ENCODE measurements at places on chromosomes 7 and 10.

- no peak for DNase-seq
Observed at GRCh38 chr7:158248816-158249215, 338.8 kb downstream of the PTPRN2 start.

DNA sequence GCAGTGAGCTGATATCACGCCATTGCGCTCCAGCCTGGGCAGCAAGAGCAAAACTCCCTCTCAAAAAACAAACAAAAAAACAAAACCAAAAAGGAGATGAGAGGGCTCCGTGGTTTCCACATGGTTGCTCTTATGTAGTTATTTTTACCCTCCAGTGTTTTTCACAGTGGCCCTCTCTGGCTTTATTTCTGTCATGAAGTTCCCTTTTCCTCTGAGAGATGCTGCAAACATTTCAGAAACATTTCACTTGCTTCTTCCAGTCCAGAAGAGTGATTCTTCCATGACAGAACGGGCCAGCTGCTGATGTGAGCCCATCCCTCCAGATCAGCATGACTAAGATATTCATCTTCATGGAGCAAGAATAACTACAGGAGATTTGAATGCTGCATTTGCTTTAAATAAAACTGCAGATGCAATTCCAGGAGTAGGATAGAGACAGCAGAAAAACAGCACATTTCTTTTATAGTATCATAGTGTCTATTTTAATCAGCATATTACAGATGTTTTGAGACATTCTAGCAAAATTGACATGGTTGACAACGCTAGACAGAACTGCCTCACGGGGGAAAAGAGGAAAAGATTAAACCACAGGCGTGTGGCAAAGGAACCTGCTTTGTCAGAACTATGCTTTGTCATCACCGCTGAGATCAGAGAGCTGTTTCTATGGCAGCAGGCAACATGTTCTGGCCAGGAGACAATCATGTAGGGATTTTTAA lies 40.3 kb downstream of the NRCAM start:
- no peak for DNase-seq

- no peak for DNase-seq
Observed at GRCh38 chr10:43734716-43735115, 86.0 kb upstream of the ZNF32 start.

DNA sequence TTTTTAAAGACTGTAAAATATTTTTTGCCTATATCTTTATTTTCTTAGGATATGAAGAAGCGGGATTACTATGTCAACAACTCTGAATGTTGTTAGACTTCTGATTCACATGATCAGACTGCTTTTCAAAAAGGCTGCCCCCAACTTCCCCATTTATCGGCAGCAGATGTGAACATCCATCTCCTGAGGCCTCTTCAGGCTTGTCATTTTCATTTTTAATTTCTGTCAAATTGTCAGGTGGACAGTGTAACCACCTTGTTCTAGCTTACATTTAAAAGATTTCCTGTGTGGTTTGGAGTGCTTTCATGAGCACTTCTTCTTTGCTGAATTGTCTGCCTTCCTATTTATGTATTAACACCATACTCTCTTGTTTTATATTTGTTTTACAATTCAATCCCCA lies 78.8 kb upstream of the GSDME start:
- no peak for DNase-seq

DNA sequence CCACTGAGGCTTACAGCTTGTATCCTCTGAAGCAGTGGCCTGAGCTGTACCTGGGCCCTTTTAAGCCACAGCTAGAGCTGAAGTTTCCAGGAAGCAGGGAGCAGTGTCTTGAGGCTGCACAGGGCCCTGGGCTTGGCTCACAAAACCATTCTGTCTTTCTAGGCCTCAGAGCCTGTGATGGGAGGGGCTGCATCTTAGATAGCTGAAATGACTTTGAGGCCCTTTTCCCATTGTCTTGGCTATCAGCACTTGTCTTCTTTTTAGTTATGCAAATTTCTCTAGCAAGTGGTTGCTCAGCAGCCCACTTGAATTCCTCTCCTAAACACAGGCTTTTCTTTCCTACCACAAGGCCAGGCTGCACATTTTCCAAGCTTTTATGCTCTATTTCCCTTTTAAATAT lies 864.2 kb downstream of the REEP3 start:
- no peak for DNase-seq

DNA sequence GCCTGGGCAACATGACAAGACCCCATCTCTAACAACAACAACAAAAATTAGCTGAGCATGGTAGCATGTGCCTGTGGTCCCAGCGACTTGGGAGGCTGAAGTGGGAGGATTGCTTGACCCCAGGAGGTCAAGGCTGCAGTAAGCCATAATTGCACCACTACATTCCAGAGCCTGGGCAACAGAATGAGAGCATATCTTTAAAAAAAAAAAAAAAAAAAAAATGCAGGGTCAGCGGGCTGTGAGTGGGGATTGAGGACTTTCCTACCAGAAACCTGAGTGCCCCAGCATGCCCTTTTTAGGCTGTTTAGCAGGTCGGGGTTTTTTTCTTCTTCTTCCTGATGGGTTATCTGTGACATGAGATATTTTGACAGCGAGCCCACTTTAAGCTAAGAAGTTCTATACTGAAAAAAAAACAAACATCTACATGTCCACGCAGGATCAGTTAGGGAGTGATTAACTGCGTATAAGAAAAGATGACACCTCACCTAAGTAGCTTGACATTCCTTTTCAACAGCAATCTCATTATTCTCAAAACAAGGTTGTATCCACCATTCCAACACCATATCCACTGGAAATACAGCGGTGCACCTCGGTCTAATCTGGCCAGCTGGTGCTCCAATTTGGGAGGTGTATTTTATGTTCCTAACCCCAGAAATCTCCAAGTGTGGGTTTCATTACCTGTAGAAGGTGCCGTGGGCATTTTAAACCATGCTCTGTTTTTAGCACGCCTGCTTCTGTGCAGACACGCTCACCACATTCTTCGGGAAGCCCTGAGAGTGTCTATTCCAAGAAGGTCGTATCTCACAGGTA lies 13.8 kb upstream of the RFC2 start:
- no peak for DNase-seq

- DNase-seq, result no peak
Observed at GRCh38 chr7:17832820-17833355, 107.4 kb downstream of the SNX13 start.

DNA sequence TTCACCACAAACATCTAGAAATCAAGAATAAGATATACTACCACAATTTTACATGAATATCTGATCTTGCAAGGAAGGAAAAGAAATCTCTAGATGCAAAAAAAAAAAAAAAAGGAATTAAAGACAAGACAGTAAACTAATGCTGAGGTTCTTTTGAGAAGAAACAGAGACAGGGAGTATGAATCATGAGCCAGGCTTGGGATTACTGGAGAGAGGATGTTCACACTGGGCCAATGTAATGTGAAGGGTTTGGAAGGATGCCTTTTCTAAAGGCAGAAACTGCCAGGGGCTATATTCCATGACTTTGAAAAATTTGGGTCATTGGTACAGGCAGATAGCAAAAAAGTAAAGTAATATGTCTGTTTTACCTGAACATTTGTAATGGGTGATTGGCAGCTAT lies 573.0 kb upstream of the IGFBP3 start:
- no peak for DNase-seq

DNA sequence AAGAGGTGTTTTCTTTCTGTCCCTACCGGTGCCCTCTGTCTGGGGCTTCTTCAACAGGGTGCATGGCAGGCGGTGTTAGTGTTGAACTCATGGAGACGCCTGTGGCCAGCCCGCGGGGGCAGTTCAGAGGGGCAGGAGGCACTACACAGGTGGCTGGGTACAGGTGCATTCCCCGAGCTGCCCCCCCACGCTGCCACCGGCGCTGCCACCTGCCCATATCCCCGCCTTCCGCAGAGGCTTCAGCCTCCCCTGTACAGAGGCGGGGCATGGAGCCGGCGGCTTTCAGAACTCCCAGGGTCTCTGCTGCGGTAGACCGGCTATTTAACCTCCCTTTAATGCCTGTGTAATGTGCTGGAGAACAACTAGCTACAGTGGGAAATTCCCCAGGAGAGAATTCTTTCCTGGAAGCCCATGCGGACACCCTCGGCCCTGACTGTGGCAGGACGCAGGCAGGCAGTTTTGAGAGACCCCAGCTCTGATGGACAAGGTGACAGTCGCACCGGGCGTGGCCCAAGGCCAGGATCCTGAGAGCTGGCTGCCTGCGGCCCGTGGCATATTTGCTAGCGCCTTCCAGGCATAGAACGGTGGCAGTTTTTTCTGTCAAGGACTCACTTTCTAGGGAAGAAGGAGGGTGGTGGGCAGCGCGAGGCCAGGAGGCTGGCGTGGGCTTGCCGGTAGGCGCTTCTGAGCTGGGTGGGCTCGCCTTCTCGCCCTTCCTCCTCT lies 53.7 kb upstream of the ZNF32 start:
- DNase-seq, result no peak

DNA sequence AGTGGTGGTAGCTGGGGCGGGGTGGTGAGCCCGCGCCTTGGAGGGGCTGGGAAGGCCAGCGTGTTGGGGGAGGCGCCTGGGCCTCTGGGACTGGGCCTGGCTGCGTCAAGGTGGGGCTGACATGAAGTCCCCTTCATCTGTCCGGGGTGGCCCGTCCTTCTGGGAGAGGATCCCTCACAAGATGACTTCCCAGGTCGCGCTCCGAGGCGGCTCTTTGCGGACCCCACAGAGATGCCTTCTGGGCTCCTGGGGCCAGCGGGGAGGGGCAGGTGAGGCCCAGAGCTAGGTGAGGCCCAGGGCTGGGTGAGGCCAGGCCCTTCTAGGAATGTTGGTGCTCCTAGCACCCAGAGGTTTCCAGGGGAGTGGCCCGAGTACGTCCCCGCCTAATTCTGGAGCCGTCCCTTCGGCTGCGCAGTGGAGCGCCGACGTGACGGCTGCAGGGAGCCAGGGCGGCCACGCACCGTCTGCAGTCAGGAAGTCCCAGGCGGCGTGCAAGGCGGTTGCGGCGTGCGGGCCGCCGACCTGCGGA lies 58.2 kb upstream of the NUPR2 start:
- no peak for DNase-seq

- DNase-seq, result no peak
Observed at GRCh38 chr10:22344249-22344648, 1.0 kb upstream of the SPAG6 start.
